ENCODE measurements at places on chromosomes 1 and 21.

- no peak for DNase-seq
These were observed 12.0 kb upstream of the KCNH1 start for GRCh38 chr1:211145944-211146343.

- DNase-seq = no peak
These were observed 218.3 kb upstream of the SGIP1 start for GRCh38 chr1:66315671-66316070.

DNA sequence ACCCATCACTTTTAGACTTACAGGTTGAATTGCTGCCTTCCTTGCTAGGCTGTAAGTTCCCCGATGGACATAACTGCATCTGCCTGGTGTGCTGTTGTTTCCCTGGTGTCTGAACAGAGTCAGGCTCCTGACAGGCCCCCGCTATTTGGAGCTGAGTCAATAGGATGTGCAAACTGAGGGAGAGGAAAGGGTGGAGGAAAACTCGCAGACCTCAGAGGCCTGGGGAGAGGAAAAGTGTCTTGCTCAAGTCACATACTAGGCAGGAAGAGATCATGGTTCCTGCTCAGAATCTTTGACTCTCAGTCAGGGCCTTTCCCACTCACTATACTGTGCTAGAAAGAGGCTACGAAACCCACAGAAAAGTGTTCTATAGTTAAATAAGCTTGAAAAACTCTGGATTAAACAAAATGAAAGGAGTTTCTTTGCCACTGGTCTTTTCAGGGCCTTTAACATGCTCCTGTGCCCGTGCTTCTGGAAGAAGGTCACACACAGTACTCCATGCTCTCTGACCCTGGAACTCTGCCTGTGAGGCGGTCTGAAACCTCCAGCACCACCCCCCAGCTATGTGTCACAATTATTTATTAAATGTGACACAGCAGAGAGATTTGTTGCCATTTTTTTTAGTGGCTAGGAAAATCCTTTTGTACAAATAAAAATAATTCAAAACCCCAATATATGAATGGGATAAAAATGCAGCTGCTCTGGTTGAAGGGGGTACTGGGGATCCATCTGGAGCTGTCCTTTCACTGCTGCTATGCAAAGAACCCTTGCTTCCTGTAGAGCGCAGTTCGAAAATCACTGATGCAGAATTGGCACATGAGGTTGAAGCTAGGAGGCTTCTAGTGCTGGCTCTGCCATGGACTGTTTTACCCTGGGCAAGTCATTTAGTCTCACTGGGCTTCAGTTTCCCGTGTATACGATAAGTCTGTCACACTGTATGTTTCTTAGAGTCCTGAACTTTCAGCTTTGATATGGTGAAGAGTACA, 20.1 kb upstream of the CDCP2 start:
- no peak for DNase-seq

GRCh38 chr1:185960422-185961321, 226.5 kb downstream of the HMCN1 start:
- no peak for DNase-seq

GRCh38 chr1:58699011-58699762, 675 bp downstream of the MYSM1 start:
- DNase-seq = no peak

DNA sequence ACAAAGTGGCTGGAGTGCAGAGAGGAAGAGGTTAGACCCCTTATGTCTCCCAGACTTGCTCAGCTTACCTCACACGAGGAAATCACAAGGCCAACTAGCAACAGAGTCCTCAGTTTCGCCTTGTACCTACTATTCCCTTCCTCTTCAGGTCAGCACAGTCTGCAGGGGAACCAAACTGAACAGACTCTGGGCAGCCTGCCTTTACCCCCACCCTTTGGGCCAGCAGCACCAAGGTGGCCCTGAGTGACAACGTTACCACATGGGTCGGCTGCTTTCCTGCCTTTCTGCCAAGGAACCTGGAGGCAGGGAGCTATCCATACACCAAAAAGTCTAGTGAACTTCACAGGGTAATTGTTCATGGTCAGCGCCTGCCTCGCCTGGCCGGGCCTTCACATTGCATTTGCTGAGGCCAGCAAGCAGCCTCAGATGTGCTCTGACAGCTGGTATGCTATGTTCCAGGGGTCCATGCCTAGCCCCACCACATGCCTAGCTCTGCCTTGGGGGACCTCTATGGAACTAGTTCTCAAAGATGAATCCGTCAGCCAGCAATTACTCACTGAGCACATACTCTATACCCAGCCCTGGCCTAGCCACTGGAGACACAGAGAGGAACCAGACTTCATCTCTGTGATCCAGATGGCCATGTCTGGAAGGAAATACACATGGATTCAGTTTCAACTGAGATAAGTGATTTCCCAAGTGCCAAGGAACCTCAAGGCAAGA, 69.6 kb downstream of the DMAP1 start:
- DNase-seq = no peak

GRCh38 chr1:232300466-232300865, 329.5 kb downstream of the SIPA1L2 start:
- DNase-seq = no peak

All from germinal center (tissue), 1 donor.